Stimulated activated CD8-positive, alpha-beta memory T cell treated with anti-CD3 and anti-CD28 coated beads, Interleukin-7, amount 100 ng/mL, for 24 hours (primary cell): ENCODE measurements at places on chromosomes 6 and 20.

DNA sequence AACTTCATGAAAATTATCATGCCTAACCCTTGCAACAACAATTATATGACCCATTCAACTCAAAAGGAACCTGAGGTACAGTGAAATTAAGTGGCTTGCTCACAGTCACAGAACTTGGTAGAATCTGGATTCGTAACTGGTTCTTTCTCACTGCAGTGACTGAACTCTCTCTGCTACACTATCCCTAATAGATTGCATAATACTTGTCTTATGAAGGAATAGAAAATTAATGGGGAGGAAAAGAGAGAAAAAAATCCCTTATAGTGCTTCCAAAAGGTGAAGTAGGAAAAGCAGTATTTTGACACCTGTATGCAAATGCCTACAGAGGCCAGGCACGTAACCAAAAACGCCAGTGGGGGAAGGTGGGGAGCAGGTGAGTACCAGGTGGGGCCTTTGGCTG is 186.6 kb downstream of the LY86 start:
- DNase-seq, result no peak

- DNase-seq, result no peak
These were observed 102.2 kb downstream of the PREX1 start for GRCh38 chr20:48725555-48725991.

GRCh38 chr6:37695857-37696219 is 1.8 kb downstream of the MDGA1 start:
- DNase-seq, result no peak

DNA sequence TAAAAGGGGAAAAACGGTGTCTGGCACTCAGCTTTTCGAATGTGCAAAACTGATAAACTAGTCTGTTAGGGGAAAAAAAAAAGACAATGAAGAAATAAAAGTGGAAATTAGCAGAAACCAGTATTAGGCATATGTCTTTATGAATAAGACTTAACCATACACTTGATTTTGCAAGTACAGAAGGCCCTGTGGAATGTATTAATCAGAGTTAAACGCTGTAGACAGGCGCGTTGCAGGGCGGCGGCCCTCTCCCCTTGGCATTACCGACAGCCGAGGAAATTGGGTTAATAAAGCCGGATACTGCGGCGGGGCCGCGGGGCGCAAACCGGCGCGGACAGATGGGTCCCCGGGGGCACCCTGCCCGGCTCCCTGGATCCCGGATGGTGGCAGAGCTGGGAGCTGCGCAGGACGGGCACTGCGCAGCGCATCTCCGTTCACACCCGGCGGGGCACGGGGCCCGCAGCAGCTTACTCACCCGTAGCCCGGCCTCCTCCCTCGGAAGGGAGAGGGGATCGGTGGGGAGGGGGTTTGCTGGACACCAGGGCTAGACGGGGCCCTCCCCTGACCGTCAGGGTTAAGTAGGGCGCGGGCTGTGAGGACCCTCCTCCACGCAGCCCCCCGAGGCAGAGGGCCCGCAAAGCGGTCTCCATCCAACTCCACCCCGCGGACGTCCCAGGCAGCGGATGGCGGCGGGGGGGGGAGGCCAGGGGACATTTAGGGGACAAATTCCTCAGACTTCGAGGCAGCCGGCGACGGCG is 2.0 kb downstream of the BHLHE23 start:
- no peak for DNase-seq

DNA sequence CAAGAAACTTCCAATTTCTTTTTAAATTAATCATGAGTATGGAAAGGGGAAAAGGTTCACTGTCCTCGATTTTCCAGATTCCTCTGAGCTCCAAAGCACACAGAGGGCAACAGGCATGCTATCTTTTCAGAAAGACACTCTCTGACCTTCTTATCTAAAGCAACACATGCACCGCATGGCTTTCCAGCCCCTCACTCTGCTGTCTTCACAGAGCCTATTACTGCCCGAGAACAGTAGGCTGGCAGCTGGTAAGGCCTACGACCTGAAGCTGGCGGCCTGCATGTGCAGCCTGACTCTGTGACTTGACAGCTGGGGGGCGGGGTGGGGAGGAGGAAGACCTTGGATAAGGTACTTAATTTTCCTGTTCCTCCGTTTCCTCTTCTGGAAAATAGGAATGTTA is 86.3 kb downstream of the ELOVL4 start:
- no peak for DNase-seq

DNA sequence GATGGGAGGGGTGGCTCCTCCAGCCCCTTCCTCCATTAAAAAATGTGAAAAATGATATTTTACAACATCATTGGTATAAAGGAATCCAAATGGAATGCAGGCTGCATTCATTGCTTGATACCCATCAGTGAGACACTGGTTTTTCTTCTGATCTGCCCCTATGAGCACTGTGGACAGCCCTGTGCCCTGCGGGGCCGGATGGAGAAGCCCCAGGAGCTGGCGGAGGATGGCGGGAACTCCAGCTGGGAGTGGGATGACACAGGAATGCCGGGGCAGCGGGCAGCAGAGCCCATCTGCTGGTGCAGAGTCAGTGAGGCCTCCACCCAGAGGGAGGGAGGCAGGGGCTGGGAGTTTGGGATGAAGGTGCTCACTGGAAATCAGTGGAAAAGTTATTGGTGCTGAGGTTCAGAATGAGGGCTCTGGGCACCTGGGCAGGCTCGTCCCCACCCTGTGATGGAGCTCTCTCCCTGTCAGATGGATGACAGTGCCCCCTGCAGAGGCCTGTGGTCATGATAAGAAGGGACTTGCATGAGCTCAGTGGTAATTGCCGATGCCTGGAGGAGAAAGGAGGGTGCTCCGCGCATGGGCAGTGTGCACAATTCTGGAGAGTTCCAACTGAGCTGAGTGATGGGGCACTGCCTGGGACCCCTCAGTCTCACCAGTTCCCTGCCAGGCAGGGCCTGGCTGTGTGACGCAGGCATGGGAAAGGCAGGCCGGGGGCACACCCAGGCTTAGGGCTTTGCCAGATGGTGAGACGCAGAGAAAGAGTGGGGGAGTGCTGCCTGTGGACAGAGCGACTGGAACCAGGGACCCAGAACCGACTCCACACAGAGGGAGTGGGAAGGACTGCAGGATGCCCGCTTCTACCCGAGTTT is 23.2 kb downstream of the CTCFL start:
- DNase-seq, result no peak

- DNase-seq, result no peak
These were observed 1731.0 kb downstream of the GRIK2 start for GRCh38 chr6:103124471-103124870.

DNA sequence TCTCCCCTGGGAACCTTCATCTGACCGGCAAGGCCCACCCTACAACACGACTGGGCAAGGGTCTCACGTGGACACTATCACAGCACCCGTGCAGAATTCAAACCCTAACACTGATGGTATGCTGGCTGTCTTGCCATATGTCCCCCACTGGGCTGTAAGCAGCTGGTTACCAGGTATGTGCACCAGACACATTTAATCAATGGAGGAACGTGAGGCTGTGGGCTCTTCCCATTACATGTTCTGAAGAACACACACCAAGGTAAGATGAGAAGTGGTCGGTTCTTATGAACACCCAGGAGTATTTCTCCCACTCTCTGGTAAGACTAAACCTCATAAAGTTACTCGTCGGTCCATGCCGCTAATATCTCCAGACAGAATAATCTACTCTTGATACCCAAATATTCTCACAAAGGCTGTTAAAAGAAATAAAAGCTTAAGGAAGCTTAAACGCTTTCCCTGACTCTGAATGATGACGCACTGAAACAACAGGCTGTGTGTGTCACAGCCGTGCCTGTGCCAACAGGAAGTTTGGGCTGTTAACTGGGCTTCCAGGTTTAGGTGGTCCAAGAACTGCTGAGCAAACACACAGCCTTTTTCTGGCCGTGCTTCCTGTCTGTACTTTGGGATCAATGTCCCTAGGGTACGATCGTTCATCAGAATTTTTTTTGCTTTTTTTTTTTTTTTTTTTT is 75.3 kb downstream of the SLC23A2 start:
- DNase-seq, result no peak

DNA sequence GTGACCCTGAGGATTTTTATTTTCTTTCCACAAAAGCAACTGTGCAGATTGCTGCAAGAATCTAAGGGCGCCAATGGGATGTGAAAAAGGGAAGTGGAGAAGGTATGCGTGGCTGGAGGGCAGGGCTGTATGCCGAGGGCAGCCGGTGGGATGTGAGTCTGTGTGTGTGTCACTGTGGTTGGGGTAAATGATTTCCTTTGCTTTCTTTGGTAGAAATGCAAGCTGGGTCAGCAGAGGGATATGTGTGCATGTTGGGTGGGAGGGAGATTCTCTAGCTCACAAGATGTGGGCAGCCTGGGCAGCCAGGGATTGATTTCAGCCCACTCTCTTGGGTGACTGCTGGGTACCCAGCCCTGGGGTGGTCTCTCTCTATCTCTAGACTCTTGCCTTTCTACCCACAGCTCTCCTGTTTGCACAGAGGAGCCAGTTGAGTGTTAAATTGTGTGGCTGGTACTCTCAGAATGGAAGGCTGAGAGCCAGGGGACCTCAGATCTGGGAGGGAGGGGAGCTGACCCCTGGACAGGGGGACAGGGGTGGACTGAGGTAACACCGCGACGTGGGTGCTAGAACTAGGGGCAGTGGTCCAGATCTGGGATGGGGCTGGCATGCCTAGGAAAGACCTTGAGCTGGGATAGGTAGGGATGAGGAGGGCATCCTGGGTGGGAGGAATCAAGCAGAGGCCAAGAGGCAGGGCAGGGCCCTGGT is 136.8 kb upstream of the RNF24 start:
- DNase-seq, result no peak
